ENCODE measurements at places on chromosomes 4 and X.
A peak's percentile ranks its signal among the peaks of the same experiment; 100 is the strongest.

- no peak for DNase-seq
These were observed 93.2 kb upstream of the KLF3 start for GRCh38 chr4:38570647-38571276.

DNA sequence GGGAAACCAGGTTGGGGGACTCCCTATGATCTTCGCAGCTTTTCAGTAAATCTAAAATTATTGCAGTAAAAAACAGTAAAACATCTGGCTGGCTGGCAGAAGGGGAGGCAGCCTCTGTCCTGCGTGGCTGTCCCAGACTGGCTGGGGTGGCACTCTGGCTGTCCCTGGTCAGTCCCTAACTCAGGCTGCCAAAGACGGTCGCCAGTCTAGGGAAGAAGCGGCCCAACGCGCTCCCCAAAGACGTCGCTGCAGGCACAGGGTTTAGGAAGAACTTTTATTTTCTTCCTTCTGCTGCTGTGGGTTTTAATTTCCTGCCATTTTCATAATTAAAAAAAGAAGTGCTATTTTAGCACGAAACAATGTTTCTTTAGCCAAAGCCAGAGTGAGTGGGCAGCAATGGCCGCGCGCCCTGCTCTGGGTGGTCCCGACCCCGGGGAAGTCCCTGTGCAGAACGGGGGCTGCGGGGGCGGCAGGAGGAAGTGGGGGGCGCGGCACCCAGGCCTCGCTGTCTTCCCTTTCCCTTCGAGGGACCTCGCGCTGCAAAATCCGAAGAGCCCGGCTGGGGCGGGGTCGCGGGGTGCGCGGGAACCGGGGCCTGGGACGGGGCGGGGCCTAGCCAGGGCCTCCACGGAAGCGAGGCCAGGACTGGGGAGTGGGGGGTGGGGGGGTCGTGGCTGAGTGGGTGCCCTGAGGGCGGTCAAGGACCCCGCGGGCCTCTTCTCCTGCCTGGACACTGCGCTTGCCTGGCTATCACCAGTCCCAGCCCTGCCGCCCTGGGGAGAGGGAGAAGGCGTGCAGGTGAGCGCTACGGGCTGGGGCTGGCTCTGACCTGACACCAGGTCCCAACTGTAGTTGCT is 6.3 kb upstream of the LETM1 start:
- DNase-seq, result no peak

GRCh38 chr4:89308161-89308500 is 531 bp upstream of the GPRIN3 start:
- no peak for DNase-seq

DNA sequence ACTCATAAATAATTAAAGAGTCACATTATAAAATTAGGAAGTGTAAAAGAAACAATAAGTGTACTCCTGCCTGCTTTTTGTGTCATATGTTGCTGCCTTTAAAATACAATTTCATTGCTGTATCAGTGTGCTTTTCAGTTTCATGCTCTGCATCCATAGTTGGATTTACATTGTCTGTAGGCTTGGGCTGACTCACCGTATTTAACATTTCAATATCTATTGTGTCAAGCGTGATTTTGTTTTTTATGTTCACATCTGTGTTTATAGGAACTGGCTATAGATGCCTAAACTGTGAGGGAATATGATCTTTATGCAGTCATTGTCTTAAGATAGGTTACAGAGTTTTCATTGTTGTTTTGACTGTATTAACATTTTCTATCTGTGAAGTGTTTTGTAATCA is 18.1 kb downstream of the CCSER1 start:
- DNase-seq, result no peak

GRCh38 chr4:102500352-102500695 is 835 bp upstream of the NFKB1 start:
- no peak for DNase-seq

- DNase-seq, result peak; percentile 29
These were observed 97.0 kb downstream of the DDIT4L start for GRCh38 chr4:100093091-100093866.

DNA sequence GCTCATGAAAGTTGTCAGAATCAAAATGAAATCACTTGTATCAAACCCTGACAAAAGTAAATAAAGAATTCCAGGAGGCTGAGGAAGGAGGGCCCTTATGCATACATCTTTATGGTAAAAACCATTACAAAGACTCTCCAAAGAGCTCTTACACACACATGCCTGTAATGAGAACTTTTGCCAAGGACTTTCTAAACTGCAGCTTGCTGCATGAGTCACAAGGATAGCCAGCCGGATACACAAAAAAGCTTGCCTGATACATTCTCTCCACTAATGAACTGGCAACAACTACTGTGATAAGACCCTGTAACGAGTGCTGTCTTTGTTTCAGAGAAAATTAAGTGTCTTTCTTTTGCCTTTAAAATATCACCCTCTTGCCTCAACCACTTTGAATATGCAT is 618.1 kb downstream of the PPP4R3C start:
- no peak for DNase-seq

DNA sequence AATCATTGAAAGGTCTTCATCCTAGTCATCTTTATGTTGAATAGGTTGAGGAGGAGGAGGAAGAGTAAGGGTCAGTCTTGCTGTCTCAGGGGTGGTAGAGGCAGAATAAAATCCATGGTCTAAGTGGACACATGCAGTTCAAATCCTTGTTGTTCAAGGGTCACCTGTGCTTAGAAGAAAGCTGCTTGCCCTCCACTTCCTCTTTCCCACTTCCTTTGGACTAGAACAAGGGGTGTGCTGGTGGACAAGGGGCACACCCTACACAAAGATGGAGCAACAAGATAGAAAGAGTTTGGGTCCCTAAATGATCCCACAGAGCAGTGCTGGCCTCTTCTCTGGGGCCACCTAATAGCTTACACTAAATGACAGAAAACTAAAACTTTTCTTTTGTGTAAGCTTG is 47.9 kb downstream of the HSD17B13 start:
- no peak for DNase-seq

DNA sequence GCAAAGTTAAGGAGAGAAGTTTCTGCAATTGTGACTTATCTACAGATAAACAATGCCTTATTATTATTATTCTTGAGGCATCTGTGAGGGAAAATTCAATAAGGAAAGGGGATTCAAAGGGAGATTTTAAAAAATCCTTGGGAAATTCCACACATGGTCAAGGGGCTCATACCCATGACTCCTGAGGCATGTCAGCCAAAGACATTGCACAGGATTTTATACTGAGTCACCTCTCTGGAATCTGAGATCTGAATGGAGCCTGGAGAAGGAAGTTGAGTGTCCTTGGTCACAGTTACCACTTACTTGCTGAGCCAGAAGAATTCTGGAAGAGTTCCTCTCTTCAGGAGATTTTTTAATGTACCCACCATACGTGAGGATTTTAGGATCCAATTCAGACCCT is 14.4 kb upstream of the CXCL8 start:
- no peak for DNase-seq

DNA sequence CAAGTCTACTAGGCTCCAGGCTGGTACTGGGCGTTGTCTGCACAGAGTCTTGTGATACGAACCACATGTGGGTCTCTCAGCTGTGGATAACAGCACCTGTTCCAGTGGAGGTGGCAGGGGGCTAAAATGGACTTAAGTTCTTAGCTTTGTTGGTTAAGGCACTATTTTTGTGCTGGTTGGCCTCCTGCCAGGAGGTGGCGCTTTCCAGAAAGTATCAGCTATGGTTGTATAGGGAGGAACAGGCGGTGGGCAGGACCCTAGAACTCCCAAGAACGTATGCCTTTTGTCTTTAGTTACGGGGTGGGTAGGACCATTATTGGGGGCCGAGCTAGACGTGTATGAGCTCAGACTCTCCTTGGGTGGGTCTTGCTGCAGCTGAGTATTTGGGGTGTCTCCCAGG is 1138.4 kb downstream of the PCDH19 start:
- no peak for DNase-seq

DNA sequence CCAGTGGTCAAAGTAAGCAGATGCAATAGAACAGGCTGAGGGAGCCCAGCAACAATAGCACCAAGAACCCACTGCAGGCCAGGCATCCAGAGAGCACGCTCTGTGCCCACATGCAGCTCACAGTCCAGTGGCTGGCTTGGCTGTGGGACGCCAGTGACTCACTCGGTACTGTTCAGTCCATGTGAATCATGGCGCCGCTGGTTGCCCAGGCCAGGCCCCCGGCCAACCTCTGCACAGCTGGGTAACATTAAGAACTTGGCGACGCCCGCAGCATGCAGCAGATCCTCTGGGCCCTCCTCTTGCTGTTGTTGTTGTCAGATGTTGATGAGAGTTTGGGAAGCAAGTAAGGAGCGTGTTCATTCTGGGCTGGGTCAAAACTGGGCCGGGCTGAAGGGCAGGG is 60.5 kb downstream of the MSX1 start:
- DNase-seq, result no peak

DNA sequence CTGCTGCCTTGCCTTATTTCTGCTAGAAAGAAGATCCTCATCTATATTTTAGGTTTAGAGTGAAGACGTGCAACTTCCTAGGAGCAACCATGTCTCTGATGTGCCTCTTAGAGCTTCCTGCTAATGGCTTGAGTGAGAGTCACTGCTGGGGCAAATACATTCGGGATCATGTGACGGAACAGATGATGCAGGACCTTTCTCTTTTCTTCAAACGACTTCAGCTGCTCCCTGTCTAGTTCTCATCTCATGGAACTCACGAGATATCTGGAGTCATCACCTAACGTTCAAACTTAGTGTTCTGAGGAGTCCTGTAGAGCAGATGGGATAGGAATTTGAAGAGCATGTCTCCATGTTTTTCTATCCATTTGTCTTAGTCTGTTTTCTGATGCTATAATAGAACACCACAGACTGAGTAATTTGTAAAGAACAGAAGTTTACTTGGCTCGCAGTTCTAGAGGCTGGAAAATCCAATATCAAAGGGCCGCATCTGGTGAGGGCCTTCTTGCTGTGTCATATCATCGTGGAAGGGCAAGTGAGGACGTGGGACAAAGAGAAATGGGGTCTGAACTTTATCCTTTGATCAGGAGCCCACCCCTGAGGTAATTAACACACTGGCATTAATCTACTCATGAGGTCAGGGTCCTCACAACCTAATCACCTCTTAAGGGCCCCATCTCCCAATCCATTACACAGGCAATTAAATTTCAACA is 43.5 kb upstream of the SCRG1 start:
- no peak for DNase-seq

DNA sequence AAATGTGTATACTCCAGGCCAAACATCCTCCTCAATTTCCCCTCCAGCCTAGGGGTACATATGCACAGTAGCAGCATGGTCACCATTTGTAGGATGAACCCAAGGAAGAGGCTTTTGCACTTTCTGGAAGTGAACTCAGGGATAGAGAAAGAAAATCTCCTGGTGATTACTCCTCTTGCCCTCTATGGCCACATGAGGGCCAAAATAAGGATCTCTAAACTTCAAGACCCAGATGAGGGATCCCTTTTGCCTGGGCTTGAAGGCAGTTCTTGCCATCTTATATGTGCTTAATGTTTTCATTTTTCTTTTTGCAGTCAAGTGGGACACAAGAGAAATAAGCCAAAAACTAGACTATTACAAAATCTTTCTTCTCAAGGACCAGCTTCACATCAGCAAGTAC is 29.5 kb upstream of the MUC7 start:
- no peak for DNase-seq

DNA sequence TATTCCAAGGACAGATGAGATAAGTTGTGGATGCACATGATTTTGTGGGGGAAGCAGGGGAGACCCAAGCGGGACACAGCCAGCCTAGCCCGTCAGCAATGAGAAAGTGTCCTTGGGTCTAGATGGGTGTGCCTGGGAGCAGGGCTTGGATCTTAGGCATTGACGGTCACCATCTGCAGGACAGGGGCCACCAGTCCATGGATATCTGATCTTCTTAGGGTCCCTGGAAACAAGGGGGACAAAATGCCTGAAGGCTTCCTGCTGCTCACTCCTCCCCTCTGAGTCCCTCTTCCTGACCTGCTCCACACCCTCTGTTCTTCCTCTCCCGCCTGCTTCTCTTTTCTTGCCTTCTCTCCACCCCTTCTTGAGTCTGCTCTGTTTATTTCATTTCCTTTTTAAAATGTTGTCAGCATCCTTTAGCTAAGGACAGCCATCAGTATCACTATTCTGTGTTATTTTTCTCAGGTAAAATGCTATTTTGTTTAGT is 298.4 kb downstream of the RAPGEF2 start:
- no peak for DNase-seq

DNA sequence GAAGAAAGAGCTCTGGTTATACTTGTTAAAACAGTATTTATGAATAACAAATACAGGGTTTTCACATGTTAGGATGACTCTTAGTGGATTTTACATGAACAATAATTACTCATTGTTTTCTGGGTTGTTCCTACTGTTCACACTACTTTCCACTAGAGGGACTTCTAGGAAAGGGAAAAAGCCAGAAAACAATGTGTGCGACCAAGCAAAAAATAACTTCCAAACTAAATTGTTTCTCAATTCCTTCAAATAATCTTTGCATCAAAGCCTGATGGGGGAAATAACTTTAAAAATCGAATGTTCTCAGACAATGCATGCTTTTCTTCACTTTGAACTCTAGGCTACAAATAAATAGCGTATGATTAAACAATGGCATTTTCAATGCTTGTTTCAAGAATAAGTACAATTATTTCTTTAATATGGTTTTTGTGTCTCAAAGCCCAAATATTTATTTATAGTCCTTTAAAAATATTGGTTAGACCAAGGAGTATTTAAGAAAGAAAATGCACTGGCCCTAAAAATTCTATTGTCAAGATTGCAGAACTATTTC is 72.1 kb upstream of the ETNPPL start:
- no peak for DNase-seq

DNA sequence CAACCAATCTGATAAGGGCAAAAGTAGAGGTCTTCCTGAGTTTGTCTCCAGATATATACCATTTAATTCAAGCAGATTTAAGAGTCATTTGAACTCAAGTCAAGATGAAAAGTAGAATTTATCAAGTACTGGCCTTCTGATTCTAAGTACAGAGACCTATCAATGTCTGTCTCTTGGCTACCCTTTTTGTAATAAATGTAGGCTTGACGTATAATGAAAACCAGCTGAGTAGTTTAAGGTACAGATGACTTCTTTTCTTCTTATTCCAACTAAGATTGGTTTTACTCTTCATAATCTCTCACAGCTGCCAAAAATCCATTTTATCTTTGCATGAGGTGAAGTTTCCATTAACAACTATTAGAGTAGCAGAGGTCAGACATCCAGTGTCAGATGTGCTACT is 867.6 kb downstream of the FAT4 start:
- no peak for DNase-seq

GRCh38 chr4:74682567-74683359 is 111.6 kb downstream of the BTC start:
- DNase-seq, result no peak

GRCh38 chr4:176359590-176359989 is 39.8 kb downstream of the SPCS3 start:
- DNase-seq, result no peak

- no peak for DNase-seq
These were observed 83.7 kb upstream of the NHS start for GRCh38 chrX:17291171-17291900.
